ENCODE measurements at places on chromosomes 3 and 15.

DNA sequence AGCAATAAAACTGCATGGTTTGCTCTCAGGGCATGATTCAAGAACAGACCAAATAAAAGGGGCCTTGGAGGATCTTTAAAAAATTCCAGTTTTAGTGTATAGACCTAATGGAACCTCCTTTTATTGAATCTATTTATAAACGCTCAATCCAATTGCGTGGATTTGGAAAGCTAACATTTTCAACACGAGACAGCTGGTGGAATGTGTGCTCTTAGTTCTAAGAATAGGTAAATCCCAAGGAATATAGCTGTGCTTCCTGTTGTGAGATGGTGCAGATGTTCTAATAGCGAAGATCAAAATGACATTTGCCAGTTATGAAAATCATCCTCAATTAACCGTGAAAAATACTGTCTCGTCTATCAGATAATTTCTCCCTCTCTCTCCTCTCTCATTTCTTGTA is 192.5 kb downstream of the ATP10A start:
- DNase-seq = no peak

GRCh38 chr15:66826507-66826906 is 124.5 kb downstream of the SMAD6 start:
- DNase-seq = no peak

GRCh38 chr15:100878648-100879047 is 983 bp upstream of the ALDH1A3 start:
- no peak for DNase-seq

GRCh38 chr3:50380405-50381085 is 21.2 kb upstream of the TMEM115 start:
- DNase-seq = no peak

DNA sequence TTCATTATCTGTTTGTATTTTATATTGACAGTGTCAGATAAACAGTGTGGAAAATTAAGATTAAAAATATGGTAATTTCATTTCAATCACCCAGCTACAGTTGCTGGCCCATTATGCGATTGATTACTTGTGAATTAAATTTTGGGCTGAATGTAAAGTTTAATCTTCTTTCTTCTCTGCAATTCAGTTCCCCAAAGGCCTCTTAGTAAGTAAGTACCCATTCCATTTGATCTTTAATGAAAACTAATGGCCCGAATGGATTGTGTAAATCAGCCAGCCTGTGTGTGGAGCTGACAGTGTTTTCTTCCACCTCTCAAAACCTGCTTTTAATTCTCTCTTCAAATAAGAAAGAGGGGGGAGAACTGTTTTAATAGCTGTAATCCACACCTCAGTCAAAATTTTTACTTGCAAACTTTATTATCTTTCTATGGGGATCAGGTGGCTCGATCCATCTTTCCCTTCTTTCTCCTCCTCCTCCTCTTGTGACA is 307.1 kb downstream of the IL20RB start:
- no peak for DNase-seq

- DNase-seq = no peak
These were observed 546.1 kb downstream of the NTRK3 start for GRCh38 chr15:87710406-87710805.

DNA sequence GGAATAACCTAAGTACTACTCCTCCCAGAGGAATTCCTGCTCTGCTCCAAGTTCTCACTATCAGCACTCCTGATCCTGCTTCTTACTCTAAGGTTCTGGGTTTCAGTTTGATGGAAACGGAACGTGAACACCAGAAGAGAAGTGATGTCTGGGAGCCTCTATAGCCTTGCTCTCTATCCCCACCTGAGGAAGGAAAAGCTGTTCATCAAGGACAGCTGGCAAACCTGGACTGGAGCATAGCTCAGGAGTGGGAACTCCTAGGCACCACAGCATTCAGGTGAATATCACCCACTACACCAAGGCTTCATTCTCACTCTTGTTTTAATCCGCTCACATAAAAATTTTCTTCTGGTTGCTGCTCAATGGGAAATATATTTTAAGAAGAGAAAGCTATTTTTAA is 13.0 kb upstream of the CADPS start:
- DNase-seq = no peak

DNA sequence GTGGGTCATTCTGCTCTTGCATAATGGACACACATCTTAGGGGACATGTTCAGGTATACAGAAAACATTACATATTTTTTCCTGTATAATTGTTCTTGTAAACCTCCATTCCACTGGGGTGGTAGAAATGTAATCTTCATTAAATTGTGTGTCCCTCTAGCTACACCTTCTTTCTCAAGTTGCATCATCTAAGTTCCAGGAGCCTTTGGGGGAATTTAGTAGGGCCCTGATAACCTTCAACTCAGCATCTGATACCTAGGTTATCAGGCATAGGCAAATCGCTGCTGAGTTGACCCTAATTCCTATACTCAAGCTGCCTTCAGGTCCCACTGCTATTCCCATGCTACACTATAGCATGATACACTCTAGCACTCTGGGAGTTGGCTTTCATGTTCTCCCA is 19.1 kb upstream of the CLASP2 start:
- no peak for DNase-seq

GRCh38 chr3:156643729-156644389 is 30.5 kb upstream of the TIPARP start:
- DNase-seq = peak; percentile 28

DNA sequence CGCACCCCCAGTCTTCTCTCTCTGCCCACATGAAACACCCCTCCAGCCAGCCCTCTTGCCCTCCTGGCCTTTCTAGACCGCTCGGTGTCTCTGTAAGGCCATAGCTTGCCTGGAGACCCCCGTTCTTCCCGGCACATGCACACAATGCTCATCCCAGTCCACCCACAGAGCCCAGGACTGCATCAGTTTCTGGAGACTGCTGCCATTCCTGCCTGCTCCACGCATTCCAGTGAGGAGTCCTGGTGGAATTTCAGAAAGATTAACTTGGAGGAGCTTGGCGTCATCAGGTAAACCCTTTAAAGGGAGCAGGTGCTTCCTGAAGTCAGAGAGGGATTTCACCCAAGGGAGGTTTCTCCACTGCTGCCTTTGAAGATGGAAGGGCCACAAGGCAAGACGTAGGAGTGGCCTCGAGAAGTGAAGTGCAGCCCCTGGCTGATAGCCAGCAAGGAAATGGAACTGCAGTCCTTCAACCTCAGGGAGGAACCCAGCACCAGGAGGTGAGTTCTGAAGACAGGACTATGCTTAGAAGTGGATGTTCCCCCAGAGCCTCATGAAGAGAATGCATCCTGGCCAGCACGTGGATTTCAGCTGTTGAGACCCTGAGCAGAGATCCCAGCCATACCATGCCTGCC is 19.2 kb downstream of the SLC41A3 start:
- DNase-seq = no peak

Data from stimulated activated naive CD4-positive, alpha-beta T cell (primary cell).